ENCODE measurements at places on chromosomes 6 and 20.
A peak's percentile ranks its signal among the peaks of the same experiment; 100 is the strongest.

DNA sequence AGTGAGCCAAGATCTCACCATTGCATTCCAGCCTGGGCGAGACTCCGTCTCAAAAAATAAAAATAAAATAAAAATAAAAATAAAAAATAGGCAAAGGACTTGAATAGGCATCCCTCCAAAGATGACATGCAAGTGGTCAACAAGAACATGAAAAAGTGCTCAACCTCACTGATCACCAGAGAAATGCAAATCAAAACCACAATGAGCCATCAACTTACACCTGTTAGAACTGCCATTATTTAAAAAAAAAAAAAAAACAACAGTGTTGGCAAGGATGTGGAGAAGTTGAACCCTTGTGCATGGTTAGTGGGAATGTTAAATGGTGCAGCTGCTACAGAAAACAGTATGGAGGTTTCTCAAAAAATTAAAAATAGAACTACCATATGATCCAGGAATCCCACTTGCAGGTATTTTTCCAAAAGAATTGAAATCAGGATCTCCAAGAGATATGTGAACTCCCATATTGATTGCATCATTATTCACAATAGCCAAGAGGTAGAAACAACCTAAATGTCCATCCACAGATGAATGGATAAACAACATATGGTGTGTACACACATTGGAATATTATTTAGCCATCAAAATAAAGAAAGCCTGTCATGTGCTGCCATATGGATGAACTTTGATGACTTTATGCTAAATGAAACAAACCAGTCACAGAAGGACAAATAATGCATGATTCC is 2.8 kb downstream of the C20orf203 start:
- no peak for DNase-seq

GRCh38 chr6:105882828-105883227 is 203.3 kb upstream of the PRDM1 start:
- DNase-seq: no peak

DNA sequence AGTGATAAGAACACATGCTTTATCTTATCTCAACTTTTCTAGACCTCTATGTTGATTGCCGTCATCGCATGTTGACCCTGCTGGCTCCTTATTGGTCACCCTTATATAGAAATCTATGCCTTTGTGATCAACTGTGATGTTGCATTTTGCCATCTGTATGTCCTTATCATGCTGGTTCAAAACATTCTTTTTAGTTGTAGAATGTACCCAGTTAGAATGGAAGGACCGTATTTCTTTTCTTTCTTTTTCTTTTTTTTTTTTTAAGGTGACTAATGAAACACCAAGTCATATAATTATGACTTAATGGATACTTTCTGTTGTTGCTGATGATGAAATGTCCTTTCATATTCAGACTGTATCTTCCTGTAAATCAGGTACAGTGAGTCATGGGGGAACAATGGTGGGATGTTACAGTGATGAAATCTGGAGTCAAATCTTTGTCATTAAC is 145.9 kb upstream of the CITED2 start:
- no peak for DNase-seq

DNA sequence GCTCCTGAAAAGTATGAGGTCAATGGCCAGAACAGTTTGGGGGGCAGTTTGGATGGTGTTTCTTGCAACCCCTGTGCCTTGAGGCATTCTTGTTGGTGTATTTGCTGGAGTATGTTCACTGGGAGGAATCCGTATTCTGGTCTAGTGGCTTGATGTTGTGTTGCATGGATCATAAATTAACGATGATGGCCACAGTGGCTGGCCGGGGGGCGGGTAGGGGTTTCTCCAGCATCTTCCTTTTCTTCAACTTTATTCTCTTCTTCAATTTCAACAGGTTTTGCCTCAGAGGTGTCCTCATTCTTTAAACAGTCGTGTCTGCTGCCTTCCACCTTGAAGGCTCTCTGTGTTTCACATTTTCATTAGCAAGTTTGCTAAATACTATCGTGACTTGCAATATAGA is 43.0 kb upstream of the THBS2 start:
- DNase-seq: no peak

- DNase-seq: no peak
Observed at GRCh38 chr6:152355166-152355565, 282.0 kb downstream of the SYNE1 start.

DNA sequence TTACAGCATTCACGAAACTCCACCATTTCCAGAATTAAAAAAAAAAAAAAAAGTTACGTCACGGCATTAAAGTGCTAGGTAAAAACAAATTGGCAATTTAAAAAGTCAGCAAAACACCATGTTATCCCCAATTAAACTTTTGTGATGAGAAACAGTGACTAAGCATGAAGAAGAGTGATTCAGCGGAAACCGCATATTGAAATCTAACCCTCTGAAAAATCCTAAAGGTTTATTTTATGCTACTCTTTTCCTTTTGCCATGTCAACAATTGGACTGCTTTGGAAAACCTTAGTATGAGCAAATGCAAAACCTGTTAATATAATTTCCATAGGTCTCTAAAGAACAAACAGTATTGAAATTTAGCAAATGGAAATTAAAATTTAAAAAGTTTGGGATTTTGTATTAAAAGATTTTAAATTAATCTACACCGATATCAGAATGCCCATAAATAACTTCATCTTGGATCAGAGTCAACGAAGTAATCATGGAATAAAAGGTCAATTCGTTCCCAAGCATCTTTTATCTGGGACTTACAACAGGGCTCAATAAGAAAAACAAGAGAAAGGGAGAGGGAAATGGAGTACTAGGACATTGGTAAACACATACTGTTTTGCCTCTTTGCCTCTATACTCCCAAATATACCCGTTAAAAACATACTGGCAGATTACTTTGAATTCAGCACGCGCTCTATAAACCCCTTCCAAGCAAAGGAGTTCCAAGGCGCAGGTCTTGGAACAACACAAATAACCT is 1.1 kb downstream of the FBXO30 start:
- DNase-seq: no peak

GRCh38 chr6:3769610-3770009 is 18.1 kb upstream of the PXDC1 start:
- DNase-seq: no peak

DNA sequence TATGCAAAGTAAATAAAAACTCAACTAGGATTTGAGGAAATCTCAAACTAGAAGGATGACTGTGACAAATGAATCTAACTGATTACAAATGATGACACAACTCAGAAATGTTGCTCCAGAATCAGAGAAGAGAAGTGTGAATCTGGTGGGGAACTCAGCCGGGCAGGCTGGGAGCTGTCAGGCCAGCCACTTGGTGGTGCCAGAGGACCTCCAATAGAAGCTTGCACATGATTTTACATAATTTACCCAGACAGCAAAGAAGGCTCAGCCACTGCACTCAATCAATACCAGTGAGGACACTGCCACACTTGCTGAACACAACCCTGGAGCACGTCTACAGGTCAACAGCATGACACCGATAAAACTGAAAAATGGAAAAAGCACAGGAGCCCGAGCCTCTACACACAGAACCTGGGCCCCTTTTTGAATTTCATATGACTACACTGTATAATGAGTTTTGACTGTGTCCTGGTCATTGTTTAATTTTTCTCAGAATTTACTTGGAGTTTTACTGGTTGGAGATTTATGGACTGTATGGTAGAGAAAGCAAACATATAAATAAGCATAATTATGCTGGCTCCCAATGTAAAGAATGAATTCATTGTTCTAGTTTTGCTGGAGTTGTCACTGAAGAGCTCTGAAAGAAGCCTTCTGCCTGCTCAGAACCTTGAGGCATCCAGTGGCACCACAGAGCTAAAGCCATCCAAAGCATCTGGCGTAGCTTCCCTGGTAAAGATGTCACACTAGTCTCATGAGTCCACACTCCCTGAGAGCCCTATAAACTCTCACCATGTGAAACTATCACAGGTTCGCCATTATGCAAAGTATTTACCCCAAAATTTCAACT is 296.5 kb downstream of the THBS2 start:
- peak; percentile 21 for DNase-seq

- DNase-seq: no peak
Observed at GRCh38 chr6:169064194-169064593, 189.5 kb downstream of the THBS2 start.

DNA sequence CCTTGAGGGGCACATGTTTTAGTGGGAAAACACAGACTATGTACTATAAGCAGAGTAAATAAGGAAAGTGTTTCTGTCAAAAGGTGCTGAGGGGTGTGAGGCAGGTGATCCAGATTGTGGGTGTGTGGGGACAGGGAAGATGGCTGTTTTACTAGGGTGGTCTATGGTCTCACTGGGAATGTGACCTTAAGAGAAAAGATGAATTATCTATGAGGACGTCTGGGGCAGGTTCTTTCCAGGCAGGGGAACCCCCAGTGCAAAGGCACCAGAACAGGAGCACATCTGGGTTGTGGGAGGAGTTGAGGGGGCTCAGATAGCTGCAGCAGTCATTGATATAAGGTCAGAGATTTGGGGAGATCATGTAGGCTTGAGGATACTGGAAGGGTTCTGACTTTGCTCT is 18.2 kb upstream of the POLR1H start:
- no peak for DNase-seq

DNA sequence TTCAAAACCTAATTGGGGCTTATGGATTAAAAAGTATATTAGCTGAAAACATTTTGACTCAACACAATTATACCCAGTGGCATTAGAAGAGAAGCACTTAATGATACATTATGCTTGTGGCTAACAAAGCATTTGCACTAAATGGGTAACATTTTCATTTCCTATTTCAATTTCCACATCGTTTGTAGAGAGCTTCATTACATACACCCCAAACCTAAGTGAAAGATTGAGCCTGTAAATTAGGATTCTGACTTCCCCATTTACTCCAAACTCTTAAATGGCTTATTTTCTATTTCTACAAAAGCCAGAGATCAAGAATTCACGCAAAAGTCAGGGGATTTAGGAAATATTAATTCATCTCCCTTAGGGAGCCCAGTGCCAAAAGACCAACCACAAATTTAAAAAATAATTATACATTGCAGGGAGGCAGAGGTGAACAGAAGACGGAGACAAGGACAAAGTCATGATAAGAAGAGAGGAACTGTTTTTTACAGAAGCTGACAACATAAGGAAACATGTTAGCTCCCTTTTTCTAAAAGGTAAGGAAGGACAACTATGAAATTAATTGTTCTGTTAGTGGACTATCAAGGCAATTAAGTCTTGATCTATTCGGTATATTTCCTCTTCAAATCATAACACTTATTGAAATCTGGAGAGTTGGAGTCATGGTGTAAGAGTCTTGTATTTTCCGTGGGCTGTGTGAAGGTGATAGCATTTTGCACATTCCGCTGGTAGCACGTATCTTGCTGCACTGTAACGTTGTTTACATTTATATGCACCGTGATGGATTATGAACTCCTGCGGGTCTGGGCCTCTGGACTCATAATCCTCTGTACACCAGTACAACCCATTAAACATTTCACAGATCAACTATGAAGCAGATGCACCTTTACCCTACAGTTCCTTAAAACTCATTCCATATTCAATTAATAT is 24.8 kb upstream of the EZR start:
- no peak for DNase-seq

GRCh38 chr20:33843050-33843449 is 31.9 kb downstream of the CHMP4B start:
- DNase-seq: no peak
